ENCODE measurements at places on chromosomes 7 and 10.

- no peak for DNase-seq
Measured at GRCh38 chr7:137998250-137998649, 3.6 kb downstream of the CREB3L2 start.

- DNase-seq, result no peak
Measured at GRCh38 chr7:132142006-132142405, 434.3 kb downstream of the PLXNA4 start.

DNA sequence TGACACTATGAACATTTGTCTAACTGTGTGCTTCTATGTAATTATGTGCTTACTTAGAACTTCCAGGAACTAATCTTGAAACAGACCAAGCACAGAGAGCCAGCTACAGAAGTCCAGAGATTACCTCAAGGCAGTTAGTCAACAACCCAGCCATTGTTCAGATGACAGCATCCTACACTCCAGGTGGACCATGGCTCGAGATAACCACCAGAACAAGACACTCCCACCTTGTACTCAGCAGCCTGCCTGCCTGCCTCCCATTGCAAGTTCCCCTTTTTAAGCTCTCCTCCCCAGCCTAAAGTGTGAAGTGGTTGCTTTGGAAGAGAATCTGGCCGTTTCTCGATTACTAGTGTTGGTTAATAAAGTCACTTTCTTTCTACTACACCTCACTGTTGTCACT is 1080.6 kb upstream of the LRRN3 start:
- DNase-seq, result no peak

GRCh38 chr10:86085136-86085535 is 281.5 kb downstream of the GRID1 start:
- no peak for DNase-seq

DNA sequence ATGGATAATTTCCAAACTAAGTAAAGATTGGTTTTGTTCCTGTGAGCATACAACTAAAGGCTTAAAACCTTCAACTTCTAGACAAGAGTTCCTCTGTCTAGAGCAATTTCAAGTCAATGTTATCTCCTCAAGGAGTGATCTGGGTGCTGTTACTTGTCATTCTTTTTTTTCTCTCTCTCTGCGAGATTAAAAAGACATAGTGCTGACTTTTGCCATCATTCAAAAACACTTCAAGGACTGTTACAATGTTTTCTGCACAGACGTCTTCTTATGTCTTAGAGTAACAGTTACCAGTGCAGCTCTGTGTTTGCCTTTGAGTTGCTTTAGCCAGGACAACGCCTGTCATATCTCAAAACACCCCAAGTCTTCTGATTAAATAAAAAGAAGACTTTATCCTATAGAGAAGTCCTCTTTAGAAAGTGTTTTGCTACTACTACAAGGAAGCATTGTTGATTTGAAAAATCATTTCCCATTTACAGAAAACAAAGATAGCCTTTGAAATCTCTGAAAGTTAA is 263.5 kb upstream of the FERD3L start:
- no peak for DNase-seq

GRCh38 chr7:130950741-130951140 is 216.7 kb upstream of the KLF14 start:
- DNase-seq, result no peak

- no peak for DNase-seq
Measured at GRCh38 chr7:42221304-42221703, 15.7 kb downstream of the GLI3 start.

DNA sequence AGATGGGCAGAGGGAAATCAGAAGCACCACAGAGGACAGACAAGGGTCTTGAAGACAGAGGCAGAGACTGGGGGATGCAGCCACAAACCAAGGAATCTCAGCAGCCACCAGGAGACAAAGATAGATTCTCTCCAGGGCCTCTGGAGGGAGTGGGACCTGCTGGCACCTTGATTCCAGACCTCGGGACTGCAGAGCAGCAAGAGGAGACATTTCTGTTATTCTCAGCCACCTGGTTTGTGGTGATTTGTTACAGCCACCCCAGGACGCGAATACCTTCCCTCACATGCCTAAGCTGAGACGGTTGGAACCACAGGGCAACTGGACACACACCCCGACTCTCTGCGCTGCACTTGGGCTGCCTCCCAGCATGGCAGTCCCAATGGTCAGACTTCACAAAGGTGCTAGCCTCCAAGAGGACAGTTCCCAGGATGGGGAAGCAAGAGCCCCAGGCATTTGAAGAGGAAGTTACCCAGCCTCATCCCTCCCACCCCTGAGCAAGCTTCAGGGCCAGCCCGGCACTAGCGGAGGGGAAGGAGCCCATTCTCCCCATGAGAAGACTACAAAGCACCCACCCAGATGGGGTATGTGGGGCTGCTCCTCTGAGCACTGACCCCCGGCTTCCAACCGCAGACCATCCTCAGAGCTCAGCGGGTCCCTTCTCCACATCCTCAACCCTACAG is 104.6 kb upstream of the INSIG1 start:
- DNase-seq, result no peak

GRCh38 chr7:146321301-146321700 is 204.7 kb downstream of the CNTNAP2 start:
- no peak for DNase-seq

- DNase-seq, result no peak
Measured at GRCh38 chr7:75809396-75809795, 4.2 kb downstream of the CCL24 start.

DNA sequence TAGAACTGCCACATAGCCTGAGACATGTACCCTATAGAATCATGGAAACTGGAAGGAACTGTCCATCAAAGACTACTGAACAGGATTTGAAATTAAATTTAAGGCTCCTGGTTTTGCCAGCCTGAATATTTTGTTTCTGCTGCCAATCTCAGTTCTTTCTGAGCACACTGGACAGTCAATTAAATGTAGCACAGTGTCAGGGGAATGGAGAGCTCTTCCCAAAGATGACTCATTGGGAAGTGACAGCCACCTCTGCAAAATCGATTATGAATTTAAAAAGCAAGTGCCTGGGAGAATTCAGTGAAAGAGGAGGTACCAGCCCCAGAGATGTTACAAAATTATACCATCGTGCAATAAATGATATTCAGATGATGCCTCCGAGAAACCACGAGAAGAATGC is 47.8 kb downstream of the CPXM2 start:
- no peak for DNase-seq

GRCh38 chr10:122845783-122846332 is at the start of gene CUZD1:
TSS of gene CUZD1 (minus strand) at chr10:122845857. CDS start at chr10:122845843, 14 bp downstream.
- DNase-seq, result no peak

- DNase-seq, result no peak
Measured at GRCh38 chr10:104449391-104449790, 95.8 kb downstream of the CFAP58 start.

DNA sequence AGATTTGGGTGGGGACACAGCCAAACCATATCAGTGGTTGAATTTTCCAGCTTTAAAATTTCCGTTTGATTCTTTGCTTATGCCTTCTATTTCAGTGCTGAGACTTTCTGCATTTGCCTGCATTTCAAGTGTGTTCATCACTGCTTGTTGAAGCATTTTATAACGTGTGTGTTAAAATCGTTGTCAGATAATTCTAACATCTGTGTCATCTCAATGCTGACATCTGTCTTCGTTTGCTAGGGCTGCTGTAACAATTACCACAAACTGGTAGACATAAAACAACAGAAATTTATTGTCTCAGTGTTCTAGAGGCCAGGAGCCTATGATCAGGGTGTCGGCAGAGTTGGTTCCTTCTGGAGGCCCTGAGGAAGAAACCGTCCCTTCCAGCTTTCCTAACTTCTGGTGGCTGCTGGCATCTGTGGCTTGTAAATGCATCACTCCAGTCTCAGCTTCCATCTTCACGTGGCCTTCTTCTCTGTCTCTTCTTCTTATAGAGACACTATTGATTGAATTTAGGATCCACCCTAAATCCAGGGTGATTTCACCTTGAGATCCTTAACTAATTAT is 71.1 kb upstream of the SDK1 start:
- DNase-seq, result no peak

Measured in activated effector memory CD4-positive, alpha-beta T cell treated with Interleukin-2 at 50 U/mL for 16 hours (primary cell).